ENCODE measurements at places on chromosomes 11 and 22. TPM values are rescaled to one million over a fixed set of nuclear protein-coding genes. Genes with fewer than 3 reads are reported as not detected.

DNA sequence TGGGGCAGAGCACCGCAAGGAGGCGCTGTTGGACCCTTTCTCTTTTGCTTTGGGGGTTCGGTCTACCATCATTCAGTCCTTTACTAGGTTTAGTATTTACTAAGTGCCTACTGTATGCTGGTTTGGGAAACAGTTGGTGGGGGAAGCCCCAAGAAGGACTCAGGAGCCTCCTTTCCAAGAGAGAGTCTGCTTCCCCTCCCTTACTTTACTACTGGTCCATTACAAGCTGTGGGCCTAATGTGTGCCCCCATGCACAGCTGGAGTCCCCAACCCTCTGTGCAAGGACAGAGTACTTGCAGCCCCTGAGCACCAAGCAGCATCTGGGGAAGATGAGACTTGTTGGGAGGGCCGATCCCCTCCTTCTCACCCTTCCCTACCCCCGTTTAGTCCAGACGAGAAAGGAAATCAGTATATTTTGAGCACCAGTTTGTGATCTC, 876 bp upstream of the UBE2L6 start:
- H3K27me3 ChIP-seq: no peaks in the 10 kb centered on the region
- H3K27ac ChIP-seq: peak overlapping the region; percentile 93
- H3K4me1 ChIP-seq: peaks cover 39% of the 10 kb centered on the region

DNA sequence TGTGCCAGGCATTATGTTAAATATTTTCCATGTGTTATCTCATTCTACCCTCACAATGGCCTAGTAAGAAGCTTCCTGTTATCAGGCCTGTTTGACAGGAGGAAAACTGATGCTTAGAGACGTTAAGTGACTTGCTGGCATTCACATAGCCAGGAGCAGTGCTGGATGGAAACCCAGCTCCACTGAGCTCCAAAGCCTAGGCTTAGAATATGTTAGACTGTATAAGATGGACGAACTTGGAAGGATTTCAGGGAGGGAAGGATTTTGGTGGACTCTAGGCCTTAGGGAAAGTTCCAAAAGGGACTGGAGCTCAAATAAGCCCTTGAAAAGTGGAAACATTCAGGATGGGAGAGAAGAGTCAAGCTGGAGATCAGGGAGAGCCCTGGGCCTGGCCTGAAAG, 2.1 kb downstream of the CD44 start:
- peak overlapping the region; percentile 71 for H3K4me3 ChIP-seq
- peaks cover 5% of the 10 kb centered on the region for H3K36me3 ChIP-seq
- peaks cover 83% of the 10 kb centered on the region for H3K4me1 ChIP-seq
- H3K27ac ChIP-seq: peak overlapping the region; percentile 87

Gene MAPK11
- total RNA-seq: 5.2 TPM

Gene RSF1
- 66.9 TPM for total RNA-seq

- H3K36me3 ChIP-seq: no peaks in the 10 kb centered on the region
- DNase-seq: no peak
Observed at GRCh38 chr11:126214841-126215240, 3.3 kb downstream of the FAM118B start.

DNA sequence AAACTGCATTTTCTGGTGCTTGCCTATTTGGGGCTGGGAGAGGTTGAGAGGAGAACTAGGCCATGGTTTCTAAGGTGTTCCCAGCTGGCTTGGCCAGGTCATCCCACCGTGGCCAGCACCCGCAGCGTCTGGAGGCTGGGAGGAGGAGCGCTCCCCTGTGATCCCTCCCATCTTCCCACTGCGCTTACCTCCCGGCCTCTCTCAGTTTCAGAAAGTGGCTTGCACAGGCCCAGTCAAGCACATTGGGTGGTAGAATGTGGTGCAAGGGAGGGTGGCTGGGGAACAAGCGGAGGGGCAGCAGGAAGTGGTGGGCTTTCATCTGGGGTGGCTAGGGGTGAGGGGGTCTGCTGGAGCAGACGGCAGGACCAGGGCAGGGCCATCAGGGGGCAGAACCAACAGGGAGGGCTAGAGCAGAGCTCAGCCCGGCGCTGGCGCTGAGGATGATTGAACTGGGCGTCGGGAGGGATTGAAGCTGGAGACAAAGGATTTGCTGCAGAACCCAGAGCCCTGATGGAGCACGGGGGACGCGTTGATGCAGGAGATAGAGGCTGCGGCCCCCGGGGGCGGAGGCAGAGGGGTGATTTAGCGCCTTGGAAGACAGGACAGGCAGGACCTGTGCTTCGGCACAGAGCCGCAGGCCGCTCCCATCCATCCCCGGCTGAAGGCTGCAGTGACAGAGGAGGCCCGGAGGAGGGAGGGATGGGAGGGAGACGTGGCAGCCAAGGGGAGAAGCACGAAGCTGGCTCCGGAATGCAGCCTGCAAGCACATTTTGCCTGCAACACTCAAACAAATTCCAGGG, 76.0 kb downstream of the TRIM29 start:
- no peak for DNase-seq
- H3K4me1 ChIP-seq: no peaks in the 10 kb centered on the region
- no peak overlapping the region for H3K4me3 ChIP-seq
- H3K27ac ChIP-seq: no peak overlapping the region

- H3K4me1 ChIP-seq: no peaks in the 10 kb centered on the region
- no peaks in the 10 kb centered on the region for H3K36me3 ChIP-seq
- DNase-seq: no peak
- H3K27me3 ChIP-seq: no peaks in the 10 kb centered on the region
- H3K4me3 ChIP-seq: no peak overlapping the region
Observed at GRCh38 chr11:36155770-36156160, 133.5 kb downstream of the COMMD9 start.

GRCh38 chr11:62702246-62702645, 5.0 kb downstream of the BSCL2 start:
- H3K27ac ChIP-seq: peak overlapping the region; percentile 33
- DNase-seq: no peak
- H3K27me3 ChIP-seq: no peaks in the 10 kb centered on the region
- H3K36me3 ChIP-seq: peaks cover 6% of the 10 kb centered on the region
- H3K4me1 ChIP-seq: peaks cover 17% of the 10 kb centered on the region

Gene ALX4
- not detected for total RNA-seq

Gene VSIG10L2
- 2.1 TPM for total RNA-seq

DNA sequence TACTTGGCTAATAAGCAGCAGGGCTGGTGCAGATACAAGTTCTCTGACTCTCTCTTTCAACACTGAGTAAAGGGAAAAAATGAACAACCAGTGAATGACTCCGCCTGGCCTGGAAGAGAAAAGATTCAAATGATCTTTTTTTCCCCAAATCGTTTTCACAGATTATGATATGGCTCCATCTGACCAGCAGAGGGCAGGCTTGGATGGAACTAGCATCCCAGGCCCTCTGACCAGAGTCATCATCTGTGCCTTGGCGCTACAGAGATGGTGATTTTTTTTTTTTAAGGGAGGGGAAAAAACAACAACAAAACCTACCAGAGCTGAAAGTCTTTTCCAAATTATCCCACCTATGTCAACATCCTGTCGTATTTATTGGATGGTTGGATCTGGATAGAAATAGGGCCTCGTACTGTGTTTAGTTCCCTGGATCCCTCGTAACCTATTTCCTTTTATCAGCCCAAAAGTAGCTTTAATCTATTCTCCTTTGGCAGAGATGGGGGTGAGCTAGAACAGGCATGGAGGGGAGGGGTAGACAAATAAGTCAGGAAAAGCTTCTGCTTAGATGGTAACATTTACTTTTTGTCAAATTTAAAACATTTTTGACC, 69.7 kb downstream of the PRSS23 start:
- no peaks in the 10 kb centered on the region for H3K36me3 ChIP-seq
- H3K27me3 ChIP-seq: no peaks in the 10 kb centered on the region
- H3K4me1 ChIP-seq: no peaks in the 10 kb centered on the region
- no peak for DNase-seq
- H3K4me3 ChIP-seq: no peak overlapping the region
- no peak overlapping the region for H3K27ac ChIP-seq

DNA sequence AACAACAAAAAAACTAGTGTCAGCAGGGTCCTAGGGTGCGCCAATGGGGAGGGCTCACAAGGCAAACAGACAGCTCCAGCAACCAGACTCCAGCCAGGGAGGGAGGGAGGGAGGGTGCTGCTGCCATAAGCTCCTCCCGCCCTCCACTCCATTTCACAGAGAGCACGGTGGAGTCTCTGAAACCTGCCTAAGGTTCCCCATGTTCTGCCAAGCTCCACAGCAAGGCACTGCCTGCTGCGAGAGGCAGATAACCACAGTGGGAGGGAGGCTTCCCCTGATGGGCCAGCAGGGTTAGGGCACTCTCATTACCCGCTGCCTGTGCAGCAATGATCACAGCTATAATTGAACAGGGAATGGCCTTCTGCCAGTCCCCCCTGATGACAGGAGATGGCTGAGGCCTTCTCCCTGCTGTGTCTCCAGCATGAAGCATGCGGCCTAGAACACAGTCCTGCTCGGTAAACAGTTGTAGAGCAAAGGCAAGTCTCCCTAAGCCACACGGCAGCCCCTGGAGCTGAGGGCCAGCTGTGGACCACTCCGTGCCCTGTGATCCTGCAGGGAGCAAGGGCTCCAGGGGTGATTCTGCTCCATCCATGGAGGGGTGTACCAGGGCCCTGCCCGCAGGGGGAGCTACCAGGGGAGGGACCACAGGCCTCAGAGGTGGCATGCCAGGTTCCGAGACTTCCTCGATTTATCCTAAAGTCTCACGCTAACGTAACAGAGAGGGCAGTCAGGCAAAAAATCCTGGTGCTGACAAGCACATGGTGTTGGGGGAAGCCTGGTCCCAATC, 42.9 kb downstream of the PC start:
- no peaks in the 10 kb centered on the region for H3K4me1 ChIP-seq
- DNase-seq: no peak
- H3K27ac ChIP-seq: no peak overlapping the region
- H3K4me3 ChIP-seq: no peak overlapping the region
- H3K36me3 ChIP-seq: no peaks in the 10 kb centered on the region

DNA sequence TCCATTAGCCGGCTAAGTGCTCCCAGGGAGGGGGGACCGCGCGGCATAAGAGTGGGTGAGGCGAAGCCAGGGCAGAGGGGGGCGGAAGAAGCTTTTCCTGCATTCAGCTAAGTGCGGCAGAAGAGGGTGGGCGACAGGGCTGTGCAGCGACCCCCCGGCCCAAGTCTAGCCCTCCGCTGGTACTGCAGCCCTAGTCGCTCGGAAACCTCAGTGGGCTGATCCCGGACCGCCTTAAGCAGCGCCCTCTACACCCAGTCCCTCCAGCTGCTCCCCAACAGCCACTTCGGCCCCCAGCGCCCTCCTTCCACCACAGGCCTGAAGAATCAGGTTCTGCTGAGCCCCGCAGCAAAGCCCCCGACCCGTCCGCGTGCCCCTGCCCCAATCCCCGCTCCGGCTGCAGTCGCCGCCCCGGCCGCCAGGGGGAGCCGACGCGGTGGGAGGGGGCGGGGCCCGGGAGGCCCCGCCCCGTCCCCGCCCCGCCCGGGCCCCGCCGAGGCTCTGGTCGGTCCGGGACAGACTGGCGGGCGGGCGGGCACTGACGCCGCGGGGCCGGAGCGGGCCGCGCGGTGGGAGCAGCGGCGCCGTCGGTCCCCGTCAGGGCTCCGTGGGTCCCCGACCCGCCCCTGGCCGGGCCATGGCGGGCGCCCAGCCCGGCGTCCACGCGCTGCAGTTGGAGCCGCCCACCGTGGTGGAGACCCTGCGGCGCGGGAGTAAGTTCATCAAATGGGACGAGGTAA, at the start of gene PLCB3:
PLCB3 (plus strand) TSS at position 515 of the 737 bp plus-strand sequence; CDS start at position 635, 120 bp downstream.
- peak within 1 kb of the TSS; percentile 82 for H3K27ac ChIP-seq
- peaks cover 9% of the 10 kb centered on the region for H3K36me3 ChIP-seq
- DNase-seq: peak; percentile 92

Gene POU2AF2
- not detected for total RNA-seq

Gene YDJC
- 34.1 TPM for total RNA-seq

GRCh38 chr22:25419247-25420113, 145.0 kb upstream of the GRK3 start:
- no peak for DNase-seq
- peaks cover 50% of the 10 kb centered on the region for H3K27me3 ChIP-seq
- no peaks in the 10 kb centered on the region for H3K36me3 ChIP-seq
- H3K4me1 ChIP-seq: peaks cover 40% of the 10 kb centered on the region
- H3K27ac ChIP-seq: no peak overlapping the region
- no peak overlapping the region for H3K4me3 ChIP-seq

Gene FZD4
- total RNA-seq: 45.3 TPM

- DNase-seq: peak; percentile 61
- H3K27ac ChIP-seq: no peak overlapping the region
- H3K4me3 ChIP-seq: no peak overlapping the region
- H3K36me3 ChIP-seq: peaks cover 31% of the 10 kb centered on the region
- H3K27me3 ChIP-seq: no peaks in the 10 kb centered on the region
Observed at GRCh38 chr22:19808873-19809478, 45.7 kb downstream of the GNB1L start.

Gene SLC1A2
- total RNA-seq: 2.6 TPM

GRCh38 chr11:23727387-23727786, 769.5 kb upstream of the LUZP2 start:
- H3K36me3 ChIP-seq: no peaks in the 10 kb centered on the region
- no peaks in the 10 kb centered on the region for H3K4me1 ChIP-seq
- DNase-seq: no peak
- no peak overlapping the region for H3K27ac ChIP-seq
- H3K4me3 ChIP-seq: no peak overlapping the region

DNA sequence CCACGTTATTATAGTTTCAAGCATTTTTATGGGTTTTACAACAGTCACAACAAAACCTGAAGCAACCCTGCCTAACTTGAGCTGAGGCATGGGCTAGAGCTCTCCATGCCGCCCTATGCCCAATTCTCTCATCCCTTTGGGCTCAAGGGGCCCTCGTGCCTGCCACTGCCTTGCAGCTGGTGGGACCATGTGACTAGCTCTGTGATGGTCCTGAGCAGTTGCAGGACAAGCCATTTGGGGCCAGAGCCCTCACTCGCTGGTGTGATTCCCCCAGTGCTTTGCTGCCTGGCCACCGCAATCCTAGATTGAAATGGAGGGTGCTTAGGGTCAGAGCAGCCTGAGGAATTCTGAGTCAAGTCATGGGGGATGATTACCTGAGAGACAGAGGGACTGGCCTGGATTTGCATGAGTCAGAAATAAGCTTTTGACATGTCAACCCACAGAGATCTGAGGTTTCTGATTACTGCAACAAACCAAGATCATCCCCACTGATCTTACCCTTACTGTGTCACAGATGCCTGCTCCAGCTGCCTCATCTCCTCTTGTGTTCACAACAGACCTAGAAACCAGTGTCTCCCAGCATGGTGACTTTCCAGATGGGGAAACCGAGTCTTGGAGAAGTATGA, 323.7 kb downstream of the BRD1 start:
- no peaks in the 10 kb centered on the region for H3K27me3 ChIP-seq
- DNase-seq: no peak
- no peaks in the 10 kb centered on the region for H3K36me3 ChIP-seq
- no peaks in the 10 kb centered on the region for H3K4me1 ChIP-seq
- no peak overlapping the region for H3K4me3 ChIP-seq

- H3K27me3 ChIP-seq: no peaks in the 10 kb centered on the region
- H3K4me3 ChIP-seq: no peak overlapping the region
- H3K4me1 ChIP-seq: no peaks in the 10 kb centered on the region
- H3K27ac ChIP-seq: no peak overlapping the region
Observed at GRCh38 chr11:5092821-5093585, 23.6 kb downstream of the OR52E1 start.

DNA sequence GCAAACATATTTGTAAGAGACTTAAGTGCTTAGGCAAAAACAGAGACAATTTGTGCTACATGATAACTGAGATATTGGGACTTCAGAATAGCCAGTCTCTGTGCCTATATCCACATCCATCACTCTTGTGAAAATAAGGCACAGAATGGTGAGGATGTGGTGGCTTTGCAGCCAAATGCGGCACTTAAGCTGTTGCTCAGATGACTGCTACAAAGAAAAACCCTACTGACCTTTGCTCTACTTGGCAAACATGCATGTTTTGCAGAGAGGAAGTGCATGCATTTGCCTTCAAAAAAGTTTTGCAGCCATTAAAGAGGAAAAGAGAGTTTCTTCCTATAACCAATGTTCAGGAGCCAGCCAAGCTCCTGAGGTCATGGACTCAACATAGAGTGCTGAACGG, 675.0 kb upstream of the KIRREL3 start:
- no peaks in the 10 kb centered on the region for H3K36me3 ChIP-seq
- no peak overlapping the region for H3K4me3 ChIP-seq
- no peak for DNase-seq
- H3K27ac ChIP-seq: no peak overlapping the region
- H3K27me3 ChIP-seq: no peaks in the 10 kb centered on the region
- H3K4me1 ChIP-seq: no peaks in the 10 kb centered on the region
